ENCODE measurements at places on chromosomes 2 and 18.

DNA sequence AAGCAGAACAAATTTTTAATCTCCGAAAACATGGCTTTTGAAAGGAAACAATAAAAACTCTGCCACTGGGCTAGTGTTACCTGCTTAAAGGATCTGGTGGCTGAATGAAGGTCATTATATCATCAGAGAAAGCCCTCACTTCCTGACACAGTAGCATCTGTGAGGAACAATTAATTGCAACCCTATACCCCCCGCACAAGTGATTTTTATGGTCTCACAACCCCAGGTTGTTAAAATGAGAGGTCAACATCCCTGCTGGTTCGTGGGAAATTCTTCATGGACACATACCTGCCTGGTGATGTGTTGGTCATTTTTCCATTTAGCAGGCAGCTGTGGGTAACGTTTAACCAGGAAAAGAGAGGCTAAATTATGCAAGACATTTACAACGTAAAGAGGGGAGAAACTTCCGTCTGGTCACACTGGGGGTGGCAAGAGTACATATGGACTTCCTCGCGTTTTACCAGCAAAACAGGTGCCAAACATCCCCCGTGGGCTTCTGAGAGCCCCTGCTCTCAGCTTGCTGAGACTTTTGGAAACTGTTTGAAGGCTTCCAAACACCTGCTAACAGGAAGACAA lies 29.2 kb downstream of the NIFK start:
- no peak for DNase-seq
- H3K36me3 ChIP-seq = no peaks in the 10 kb centered on the region
- no peaks in the 10 kb centered on the region for H3K4me1 ChIP-seq
- no peak overlapping the region for H3K27ac ChIP-seq

DNA sequence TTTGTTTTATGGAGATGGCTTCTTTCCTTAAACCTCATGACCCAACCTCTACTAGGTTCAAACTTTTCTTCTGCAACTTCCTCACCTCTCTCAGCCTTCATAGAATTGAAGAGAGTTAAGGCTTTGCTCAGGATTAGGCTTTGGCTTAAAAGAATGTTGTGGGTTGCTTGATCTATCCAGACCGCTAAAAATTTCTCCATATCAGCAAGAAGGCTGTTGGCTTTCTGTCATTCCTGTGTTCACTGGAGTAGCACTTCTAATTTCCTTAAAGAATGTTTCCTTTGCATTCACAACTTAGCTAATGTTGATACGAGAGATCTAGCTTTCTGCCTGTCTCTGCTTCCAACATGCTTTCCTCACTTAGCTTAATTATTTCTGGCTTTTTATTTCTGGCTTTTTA lies 58.1 kb upstream of the KYNU start:
- no peaks in the 10 kb centered on the region for H3K36me3 ChIP-seq
- no peak overlapping the region for H3K27ac ChIP-seq
- no peak overlapping the region for H3K4me3 ChIP-seq
- no peaks in the 10 kb centered on the region for H3K27me3 ChIP-seq

DNA sequence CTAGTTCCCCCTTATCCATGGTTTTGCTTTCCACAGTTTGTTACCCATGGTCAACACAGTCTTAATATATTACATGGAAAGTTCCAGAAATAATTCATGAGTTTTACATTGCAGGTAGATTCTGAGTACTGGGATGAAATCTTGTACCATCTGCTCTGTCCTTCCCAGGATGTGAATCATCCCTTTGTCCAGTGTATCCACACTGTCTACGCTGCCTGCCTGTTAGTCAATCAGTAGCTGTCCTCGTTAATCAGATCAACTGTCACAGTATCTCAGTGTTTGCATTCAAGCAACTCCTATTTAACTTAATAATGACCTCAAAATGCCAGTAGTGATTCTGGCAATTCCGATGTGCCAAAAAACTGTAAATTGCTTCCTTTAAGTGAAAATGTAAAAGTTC lies 76.3 kb downstream of the DYNC1I2 start:
- no peak overlapping the region for H3K27ac ChIP-seq
- no peaks in the 10 kb centered on the region for H3K36me3 ChIP-seq
- H3K4me1 ChIP-seq = no peaks in the 10 kb centered on the region

- H3K4me1 ChIP-seq = no peaks in the 10 kb centered on the region
- no peak overlapping the region for H3K4me3 ChIP-seq
- H3K27ac ChIP-seq = no peak overlapping the region
- no peaks in the 10 kb centered on the region for H3K27me3 ChIP-seq
- no peak for DNase-seq
Measured at GRCh38 chr2:163465440-163465839, 270.4 kb downstream of the FIGN start.

DNA sequence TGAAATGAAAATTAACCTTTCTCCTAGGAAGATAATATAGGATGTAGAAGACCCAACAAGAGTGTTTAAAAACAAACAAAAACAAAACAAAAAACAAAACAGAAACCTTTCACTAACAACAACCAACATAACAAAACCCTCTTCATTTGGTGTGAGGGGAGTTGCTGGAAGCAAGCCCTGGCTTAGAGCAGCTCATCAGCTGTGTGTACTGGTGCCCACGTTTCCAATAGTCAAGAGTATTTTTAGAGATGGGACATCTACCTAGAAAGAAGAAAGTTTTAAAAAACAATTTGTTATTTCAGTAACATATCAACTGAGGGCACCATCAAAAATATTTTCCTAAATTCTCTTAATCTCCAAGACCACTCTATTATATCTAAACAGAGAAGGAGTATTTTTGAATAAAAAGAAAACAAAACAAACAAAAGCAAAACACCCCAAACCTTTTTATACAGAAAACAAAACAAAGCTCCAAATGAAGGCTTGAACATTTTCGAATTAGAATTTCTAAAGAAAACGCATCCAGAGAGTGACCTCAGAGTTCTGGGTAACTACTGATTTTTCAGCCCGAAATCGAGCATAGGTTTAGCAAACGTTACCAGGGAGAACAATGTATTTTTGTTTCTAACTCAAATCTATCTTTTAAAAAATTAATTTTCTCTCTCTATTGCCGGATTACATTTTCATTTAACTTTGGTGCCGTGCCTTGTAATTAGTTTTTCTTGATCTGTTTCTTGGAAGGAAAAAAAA lies 134.6 kb downstream of the INSIG2 start:
- DNase-seq = peak; percentile 27
- peaks cover 17% of the 10 kb centered on the region for H3K4me1 ChIP-seq
- peak overlapping the region; percentile 77 for H3K27ac ChIP-seq
- H3K36me3 ChIP-seq = no peaks in the 10 kb centered on the region

- no peak overlapping the region for H3K27ac ChIP-seq
- no peaks in the 10 kb centered on the region for H3K36me3 ChIP-seq
- no peak for DNase-seq
- H3K27me3 ChIP-seq = no peaks in the 10 kb centered on the region
- H3K4me3 ChIP-seq = no peak overlapping the region
Measured at GRCh38 chr2:158781353-158781961, 13.7 kb upstream of the DAPL1 start.

DNA sequence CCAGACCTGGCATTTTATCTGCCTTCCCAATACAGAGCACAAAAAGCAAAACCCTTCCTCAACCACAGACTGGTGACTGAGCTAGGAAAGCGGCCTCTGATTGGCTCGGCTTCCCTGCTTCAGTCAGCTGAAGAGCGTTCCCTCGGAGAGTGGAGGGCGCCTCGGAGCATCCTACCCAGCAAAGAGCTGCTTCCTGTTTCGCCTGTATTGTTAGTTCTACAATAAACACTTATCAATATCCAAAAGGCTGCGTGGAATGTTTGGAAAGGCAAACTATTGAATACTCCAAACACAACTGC lies 125.0 kb downstream of the CACNB4 start:
- no peak overlapping the region for H3K27ac ChIP-seq
- peaks cover 10% of the 10 kb centered on the region for H3K4me1 ChIP-seq
- DNase-seq = no peak
- H3K36me3 ChIP-seq = no peaks in the 10 kb centered on the region
- H3K4me3 ChIP-seq = no peak overlapping the region

DNA sequence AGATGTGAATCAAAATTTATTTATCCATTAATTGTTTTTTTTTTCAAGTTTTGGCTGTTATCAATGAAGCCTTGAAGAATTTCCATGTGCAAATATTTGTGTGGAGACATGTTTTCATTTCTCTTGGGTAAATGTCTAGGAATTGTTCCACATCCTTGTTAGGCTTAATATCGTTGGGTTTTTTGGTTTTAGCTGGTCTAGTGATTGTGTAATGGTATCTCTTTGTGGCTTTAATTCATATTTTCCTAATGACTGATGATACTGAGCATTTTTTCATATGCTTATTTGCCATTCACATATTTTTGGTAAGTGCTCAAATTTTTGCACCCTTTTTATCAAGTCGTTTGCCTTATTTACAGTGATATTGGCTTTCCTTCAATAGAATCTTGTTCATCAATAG lies 250.3 kb upstream of the EPHA4 start:
- no peaks in the 10 kb centered on the region for H3K4me1 ChIP-seq
- no peak overlapping the region for H3K4me3 ChIP-seq
- no peaks in the 10 kb centered on the region for H3K36me3 ChIP-seq
- DNase-seq = no peak
- no peak overlapping the region for H3K27ac ChIP-seq

GRCh38 chr18:46920653-46921052 lies 3.3 kb downstream of the KATNAL2 start:
- H3K36me3 ChIP-seq = no peaks in the 10 kb centered on the region
- no peak overlapping the region for H3K4me3 ChIP-seq
- H3K27ac ChIP-seq = no peak overlapping the region
- H3K4me1 ChIP-seq = no peaks in the 10 kb centered on the region
- DNase-seq = no peak

DNA sequence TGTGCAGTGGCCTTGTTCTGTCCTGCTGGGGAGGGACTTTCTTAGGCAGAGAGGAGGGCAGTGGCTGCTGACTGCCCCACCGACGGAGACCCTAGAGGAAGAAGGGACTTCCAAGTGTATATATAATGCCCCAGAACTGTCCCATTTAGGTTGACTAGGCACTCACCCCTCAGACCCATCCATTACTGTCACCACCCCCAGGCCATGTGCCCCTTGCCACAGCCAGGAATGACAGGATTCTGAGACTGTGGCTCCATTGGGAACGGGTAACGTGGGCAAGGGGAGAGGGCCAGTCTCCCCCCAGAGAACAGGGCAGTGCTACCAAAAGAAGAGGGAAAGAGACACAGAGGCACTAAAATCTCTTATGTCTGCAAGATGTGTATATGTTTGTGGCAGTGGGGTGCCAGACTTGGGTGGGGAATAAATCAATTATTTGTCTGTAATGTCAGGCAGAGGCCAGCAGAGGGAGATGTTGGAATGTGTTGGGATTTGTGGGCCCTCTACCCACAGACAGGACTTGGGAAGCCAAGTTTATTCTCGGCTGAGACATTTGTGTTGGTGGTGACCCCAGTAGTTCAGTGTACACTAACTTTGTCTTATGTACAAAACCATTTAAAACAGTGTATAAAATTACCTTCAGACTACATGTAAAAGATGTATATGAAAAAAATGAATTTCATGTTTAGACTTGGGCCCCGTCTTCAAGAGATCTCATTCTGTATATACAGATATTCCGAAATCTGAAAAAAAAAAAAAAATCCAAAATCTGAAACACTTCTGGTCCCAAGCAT lies 24.0 kb upstream of the TMEM37 start:
- peak overlapping the region; percentile 26 for H3K27ac ChIP-seq
- no peak overlapping the region for H3K4me3 ChIP-seq

DNA sequence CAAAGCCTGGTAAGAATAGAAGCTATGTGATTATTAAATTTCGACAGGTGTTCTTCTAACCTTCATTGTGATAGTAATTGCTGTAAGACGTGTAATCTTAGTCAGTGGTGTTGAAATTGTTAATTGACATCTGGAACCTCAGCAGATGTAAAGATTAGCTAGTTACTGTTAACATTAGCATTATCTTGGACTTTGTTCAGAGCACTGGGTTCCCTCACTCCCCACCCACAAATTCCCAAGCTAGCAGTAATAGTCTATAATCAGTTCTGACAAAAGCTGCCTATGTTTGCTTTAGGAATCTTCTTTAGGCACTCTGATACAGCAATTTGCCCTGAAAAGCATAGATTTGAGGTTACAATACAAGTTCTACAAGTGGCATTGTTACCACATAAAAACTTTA lies 233.7 kb downstream of the EN1 start:
- H3K27ac ChIP-seq = no peak overlapping the region
- no peaks in the 10 kb centered on the region for H3K4me1 ChIP-seq
- no peaks in the 10 kb centered on the region for H3K36me3 ChIP-seq
- no peaks in the 10 kb centered on the region for H3K27me3 ChIP-seq
- H3K4me3 ChIP-seq = no peak overlapping the region
